ENCODE measurements at places on chromosomes 11 and 22. TPM values are rescaled to one million over a fixed set of nuclear protein-coding genes. Genes with fewer than 3 reads are reported as not detected.

Gene OR8D4
- total RNA-seq: not detected

Gene ABTB2
- total RNA-seq: 43.0 TPM

Gene SLC5A4
- not detected for total RNA-seq

Gene CATSPER1
- total RNA-seq: 1.2 TPM

Gene GANAB
- 264 TPM for total RNA-seq

Gene C11orf42
- total RNA-seq: not detected

Gene SCN4B
- total RNA-seq: 0.04 TPM

Gene SLC29A2
- total RNA-seq: 9.5 TPM

Gene HMOX1
- total RNA-seq: 344 TPM

Gene CHRM1
- total RNA-seq: 0.07 TPM

Gene SERPIND1
- total RNA-seq: 0.03 TPM

Gene SAA4
- not detected for total RNA-seq

Gene TRIM6
- 8.3 TPM for total RNA-seq

Gene PIWIL4
- 0.22 TPM for total RNA-seq

Gene MMP12
- 0.08 TPM for total RNA-seq

Gene BARX2
- total RNA-seq: not detected

Gene MS4A4E
- not detected for total RNA-seq

Gene ARHGAP8
- 1.9 TPM for total RNA-seq

Gene FGF3
- total RNA-seq: not detected

Gene AQP11
- total RNA-seq: 1.4 TPM

Measured in A549 treated with AZD2906 at 1 μM for 4 hours (cell line).